H4 (cell line): ENCODE measurements at places on chromosomes 16 and 17. TPM values are rescaled to one million over a fixed set of nuclear protein-coding genes. Genes with fewer than 3 reads are reported as not detected.

DNA sequence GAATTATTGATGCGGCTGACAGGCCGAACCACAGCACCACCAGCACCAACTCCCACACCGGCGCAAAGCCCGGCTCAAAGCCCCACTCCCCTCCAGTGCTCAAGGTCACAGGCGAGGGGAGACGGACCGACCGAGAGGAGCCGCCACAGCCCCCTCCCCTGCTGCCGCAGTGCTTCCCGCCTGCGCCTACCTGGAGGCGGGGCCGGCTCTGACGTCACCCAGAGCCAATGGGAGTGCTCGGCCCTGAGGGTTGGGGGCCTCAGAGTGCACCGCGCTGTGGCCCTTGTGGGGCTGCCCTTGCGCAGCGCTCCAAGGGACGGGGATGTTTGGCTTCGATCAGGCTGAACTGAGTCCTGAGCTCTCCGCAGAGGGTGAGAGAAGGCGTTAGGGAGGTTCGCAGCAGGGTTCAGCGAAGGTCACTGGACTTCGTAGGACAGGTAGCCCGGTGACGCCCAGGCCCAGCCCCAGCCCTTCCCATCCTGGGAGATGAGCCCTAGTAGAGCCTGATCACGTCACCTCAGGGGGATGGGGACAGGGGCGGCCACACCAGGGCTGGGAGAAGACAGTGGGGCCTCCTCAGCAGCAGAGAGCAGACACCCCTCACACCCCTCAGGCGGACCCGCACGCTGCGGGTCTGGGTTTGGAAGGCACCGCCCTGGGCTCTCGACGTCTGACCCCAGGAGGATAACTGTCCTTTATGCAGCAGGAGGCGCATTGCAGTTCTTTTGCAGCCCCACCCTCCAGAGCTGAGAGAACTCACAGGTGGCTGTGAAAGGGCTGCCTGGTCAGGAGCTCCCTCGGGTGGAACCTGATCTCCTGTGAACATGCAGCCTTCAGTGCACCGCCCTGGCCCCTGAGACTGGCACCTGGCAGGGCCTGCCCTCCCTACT lies 1.5 kb downstream of the NDRG4 start:
- no peak for DNase-seq

DNA sequence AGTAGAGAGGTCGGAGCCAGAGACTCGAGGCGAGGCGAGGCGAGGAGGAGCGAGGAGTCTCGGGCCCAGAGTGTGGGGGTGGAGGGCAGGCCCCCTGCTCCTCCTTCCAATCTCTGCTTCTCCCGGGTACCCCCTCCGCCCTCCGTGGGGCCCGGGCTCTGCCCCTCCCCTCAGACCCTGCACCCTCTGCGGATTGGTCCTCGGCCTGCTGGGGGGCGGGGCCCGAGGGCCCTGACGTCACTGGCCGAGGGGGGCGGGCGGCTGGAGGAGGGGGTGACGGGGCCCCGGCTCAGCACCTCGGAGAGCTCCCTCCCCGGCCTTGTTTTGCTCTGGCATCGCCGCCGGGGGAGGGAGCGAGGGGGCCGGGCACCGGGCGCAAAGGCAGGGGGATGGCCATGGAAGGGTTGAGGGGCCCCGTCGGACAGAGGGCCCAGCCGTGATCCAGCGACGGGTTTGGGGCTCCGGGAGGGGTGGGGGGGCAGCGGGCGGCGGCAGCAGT lies at the start of gene RUNDC3A:
RUNDC3A (plus strand) TSS at position 282 of the 499 bp plus-strand sequence. CDS start 232 bp downstream, outside the sequence.
- no peak for DNase-seq

GRCh38 chr17:70060415-70060814 lies 14.6 kb upstream of the KCNJ16 start:
- peak; percentile 48 for DNase-seq

DNA sequence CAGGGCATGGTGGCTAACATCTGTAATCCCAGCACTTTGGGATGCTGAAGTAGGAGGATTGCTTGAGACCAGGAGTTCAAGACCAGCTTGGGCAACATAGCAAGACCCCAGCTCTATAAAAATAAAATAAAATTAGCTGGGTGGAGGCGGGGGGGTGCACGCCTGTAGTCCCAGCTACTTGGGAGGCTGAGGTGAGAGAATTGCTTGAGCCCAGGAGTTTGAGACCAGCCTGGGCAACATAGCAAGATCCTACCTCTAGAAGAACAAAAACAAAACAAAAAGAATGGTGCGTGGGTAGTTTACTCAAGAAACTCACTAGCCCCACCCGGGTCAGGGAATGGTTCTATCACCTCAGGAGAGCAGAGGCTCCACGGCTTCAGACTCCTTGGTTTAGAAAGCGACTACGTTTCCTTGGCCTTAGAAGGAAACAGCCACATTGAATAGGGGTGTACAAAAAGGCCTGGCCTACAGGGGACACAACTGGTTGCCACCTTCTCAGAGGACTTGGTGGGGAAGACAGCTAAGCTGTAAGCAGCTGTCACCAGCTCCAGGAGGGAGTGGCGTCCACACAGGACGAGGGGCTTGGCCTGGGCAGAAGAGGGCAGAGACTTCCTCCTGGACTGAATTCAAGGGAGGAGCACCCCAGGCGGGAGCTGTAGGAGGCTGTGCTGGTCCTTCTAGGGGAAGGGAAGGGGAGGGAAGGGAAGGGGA lies 716 bp downstream of the TK1 start:
- DNase-seq: peak; percentile 68

GRCh38 chr17:43349142-43349541 lies 49.7 kb upstream of the ARL4D start:
- DNase-seq: no peak

SLC6A4 gene
- not detected in 2 replicates for total RNA-seq

DNA sequence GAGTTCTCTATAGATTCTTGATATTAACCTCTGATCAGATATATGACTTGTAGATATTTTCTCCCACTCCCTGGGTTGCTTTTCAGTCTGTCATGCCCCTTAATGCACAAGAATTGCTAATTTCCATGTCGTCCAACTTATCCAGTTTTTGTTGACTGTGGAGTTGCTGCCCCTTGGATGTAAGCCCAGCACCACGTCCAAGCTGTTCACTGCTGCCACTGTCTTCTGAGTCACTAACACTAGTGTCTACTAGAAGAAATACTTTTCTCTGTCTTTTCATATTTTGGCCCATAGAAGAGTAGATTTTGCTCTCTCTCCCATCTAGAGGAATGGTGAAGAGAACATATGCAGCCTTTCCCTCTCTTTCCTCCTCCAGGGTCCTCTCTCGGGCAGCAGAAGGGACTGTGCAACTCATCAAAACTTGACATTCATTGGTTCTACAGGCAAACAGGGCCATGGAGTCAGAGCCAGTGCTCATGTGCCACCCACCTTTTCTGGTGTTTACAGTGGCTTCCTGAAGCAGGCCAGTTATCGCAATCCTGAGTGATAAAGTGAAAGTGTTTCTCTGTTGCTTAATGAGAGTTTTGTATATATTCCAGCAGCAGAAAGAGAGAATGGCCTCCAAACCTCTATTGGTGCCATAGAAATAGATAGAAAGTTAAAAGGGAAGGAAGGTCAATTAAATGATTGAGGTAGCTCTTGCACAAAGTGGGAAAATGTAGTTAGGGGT lies 22.6 kb upstream of the PMP22 start:
- no peak for DNase-seq

DNA sequence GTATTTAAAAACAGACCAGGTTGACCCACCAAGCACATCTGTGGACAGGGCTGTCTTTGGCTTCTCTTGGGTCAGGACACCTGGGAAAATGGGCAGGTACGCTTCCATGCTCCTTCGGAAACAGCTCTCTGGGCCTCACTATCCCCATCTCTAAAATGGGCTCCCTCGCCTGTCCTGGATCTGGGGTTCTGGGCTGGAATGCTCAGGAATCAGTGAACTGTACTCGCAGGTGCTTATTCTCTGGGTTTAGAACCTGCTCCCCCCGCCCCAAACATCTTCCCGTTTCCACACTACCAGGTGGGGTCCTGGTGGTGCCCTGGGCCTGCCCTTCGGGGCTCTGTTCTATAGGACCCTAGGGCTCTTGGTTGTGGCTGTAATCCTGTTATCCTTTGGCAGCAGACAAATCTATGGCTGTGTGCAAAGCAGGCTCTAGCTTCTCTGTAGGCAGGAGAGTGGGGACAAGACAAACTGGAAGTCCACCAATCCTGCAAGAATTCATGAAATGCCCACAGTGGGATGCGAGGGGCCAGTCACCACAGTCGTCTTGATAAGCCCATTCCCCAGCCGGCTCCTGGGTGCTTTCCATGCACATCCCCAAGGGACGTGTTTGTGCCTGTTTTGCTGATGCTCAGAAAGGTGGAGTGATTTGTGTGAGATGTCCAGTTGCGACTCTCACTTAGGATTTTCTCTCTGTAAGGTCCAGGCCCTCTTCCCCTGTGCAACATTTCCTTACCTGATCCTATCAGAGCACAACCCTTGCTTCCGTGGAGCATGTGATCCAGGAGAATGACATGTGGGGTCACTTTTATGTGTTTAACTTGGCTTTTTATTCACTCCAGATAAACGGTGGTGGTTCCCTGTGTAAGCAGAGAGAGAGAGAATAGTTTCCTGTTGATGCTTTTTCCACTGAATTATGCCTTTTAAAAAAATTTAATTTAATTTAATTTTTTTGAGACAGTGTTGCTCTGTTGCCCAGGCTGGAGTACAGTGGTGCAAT lies 37.2 kb downstream of the HAPSTR1 start:
- no peak for DNase-seq

GRCh38 chr17:28394337-28395116 lies 11.5 kb downstream of the SLC46A1 start:
- DNase-seq: no peak

- no peak for DNase-seq
Measured at GRCh38 chr17:15447928-15448579, 19.4 kb downstream of the CDRT4 start.

DNA sequence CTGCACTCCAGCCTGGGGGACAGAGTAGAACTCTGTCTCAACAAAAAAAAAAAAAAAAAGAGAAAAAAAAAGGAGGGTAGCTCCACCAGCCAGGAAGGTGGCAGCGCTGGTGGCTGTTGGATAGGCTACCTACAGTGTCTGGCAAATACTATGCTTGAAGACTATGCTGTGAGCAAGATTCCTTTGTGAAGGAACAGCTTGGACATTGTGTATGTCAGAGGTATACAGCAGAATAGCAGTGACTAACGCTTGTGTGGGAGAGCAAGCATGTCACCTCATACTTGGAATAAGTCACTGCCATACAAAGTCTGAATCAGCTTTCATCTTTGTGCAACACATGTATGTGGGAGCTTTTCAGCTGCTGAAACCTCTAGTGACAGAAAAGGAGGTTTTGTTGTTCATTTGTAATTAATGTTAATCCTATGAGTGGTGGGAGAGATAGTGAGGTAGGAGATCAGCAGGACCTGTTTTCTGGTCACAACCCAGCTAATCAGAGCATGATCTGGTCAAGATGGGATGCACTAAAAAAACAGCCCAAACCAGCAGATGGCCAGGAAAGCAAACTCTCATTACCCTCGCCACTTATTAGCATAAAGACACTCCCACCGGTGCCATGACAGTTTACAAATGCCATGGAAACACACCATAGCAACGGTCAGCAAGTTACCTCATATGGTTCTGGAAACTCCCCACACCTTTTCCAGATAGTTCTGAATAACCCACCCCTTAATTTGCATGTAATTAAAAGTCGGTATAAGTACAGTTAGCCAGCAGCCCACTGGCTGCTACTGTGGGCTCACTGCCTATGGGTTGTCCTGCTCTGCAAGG lies 6.8 kb upstream of the ITGAD start:
- peak; percentile 71 for DNase-seq

DNA sequence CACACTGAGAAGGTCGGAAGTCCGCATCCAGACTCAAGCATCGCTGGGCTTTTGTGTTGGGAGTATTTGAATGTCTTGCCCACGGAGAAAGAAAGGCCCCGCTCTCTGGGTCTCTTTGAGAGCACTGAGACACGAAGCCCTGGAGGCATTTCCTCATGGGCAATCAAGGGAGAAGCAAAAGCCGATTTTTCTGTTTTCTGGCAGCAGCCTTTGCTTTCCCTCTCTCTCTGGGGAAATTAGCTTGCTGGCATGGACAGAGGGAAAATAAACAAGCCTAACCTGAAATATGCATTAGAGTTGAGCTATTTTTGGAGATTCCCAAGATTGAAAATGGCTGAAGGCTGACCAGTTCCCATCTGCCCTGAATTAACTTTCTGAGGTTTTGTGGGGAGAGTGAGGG lies 238.7 kb downstream of the HAPSTR1 start:
- no peak for DNase-seq

DNA sequence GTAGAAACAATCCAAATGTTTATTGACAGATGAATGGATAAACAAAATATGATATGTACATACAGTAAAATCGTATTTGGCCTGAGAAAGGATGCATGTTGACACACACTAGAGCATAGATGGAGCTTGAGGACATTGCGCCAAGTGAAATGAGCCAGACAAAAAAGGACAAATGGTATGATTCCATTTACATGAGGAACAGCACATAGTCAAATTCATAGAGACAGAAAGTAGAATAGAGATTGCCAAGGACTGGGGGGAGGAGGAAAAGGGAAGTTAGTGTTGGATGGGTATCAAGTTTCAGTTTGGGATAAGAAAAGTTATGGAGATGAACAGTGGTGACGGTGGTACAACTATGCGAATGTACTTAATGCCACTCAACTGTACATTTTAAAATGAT lies 47.9 kb downstream of the COPRS start:
- no peak for DNase-seq

DNA sequence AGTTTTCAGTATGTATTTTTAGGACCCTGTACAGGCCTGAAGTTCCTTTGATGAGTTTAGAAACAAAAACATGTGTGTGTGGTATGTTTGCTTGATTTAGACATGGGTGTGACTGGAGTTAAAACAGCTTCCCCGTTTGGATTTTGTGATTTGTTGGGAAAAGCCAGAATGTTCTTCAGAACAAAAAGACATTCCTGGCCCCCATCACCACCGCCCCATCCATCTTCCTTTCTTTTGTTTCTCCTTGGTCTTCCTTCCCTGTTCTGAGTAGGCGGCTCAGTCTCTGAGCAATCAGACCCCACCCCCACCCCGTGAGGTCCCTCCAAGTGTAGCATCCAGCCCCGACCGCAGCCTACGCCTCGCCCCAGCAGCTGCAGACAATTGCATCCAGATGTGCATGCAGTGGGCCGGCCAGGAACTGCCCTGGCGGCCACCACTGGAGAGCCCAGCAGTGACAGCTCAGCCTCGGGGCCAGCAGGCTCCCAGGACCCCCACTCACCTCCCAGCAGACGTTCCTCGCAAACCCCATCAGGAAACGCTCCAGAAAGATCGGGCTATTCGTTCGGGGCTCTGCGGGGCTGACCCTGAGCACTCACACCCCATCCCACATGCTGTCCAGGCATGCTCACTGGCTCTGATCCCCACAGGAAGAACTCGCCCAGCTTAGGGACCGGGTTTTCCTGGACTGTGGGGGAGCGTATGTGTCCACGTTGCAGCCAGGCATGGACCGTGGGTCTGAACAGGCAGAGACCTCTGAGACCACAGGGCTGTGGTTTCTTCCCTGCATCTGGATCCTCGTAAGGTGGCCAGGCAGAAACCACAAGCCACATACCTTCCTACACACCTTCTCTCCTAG lies 99.8 kb upstream of the CDH5 start:
- DNase-seq: peak; percentile 82

CHMP6 gene
- 19.7 and 21.4 TPM in 2 replicates for total RNA-seq
